SW480 (cell line): ENCODE measurements at places on chromosomes 16 and 17.

- no peak for DNase-seq
These were observed 29.8 kb upstream of the MYH2 start for GRCh38 chr17:10579270-10579669.

DNA sequence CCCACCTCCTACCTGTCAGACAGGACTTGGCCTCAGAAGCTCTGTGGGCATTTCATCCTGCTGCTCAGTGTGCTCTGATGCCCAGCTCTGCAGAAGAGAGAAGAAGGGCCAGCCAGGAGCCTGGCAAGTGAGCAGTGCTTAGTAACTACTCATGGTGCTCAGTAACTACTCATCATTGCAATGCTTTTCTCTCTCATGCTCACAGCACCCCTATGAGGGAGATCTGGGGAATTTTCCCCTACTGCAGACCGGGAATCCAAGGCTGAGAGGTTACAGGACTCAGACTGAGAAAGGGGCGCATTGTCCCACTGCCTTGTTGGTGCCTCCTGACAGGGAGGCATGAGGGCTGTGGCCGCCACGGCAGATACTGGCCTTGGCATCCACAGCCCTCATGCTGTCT is 261.1 kb downstream of the C16orf95 start:
- DNase-seq: no peak

DNA sequence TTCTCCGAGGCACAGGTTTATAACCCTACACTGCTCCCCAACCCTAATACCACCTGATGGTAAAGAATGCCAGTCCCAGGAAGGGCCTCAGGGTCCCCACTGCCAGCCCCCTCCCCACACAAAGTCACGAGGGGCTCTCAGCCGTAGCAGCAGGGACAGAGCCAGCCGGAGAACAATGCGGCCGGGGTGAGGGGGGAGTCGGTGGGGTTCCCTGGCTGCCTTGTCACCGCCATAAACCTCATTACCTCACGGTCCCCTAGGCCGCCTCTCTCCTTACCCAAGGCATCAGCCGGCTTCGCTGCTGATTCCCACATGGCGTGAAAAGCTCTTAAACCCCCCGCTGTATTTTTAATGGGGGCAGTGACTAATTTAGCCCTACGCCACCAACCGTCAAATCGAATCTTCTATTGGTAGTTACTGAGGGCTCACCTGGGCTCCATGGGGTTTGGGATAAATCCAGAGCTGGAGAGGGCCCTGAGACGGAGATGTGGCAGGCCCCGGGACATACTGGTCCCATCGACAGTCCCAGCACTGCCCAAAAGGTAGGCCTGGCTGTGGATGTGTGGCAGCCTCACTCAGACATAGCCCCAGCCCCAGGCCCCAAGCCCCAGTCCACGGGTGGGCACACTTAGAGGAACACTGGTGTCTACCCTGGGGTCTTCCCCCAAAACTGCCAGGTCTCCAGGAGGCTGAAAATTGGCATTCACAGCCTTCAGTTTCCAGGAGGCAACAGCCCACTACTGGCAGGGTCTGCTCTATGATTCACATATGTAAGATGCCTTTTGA is 115.3 kb downstream of the C16orf78 start:
- no peak for DNase-seq

GRCh38 chr16:11056090-11056992 is 112.0 kb downstream of the CLEC16A start:
- DNase-seq: peak; percentile 22

DNA sequence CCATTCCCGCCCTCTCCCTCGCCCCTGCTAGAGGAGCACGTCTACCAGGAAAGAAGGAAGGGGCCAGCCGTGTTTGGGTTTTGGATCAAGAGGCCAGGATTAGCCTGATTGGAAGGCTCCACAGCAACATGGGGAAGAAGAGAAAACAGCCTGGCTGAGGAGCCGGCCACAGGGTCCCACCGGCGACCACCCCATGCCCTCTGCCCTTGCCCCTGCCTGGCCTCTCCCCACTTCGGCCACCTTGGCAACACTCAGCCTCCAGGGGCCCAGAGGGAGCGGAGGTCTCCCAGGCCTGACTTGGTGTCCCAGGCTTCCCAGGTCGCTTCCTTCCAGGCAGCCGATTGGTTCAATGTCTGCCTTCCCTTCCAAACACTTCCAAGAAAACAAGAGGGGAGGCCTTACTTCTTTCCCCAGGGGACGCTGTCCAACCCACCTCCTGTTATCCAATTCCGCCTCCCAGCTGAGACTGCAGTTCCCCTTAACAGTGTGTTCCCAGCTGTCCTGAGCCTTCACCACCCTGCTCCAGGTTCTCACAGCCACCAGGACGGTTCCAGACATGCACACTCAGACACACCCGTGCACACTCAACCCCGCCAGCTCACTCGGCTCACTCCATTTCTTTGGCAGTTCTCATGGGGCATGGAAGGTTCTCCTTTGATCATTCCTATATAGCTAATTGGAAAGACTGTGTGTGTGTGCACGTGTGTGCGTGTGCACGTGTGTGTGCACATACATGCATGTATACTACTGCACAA is 65.4 kb downstream of the RBFOX3 start:
- DNase-seq: no peak

DNA sequence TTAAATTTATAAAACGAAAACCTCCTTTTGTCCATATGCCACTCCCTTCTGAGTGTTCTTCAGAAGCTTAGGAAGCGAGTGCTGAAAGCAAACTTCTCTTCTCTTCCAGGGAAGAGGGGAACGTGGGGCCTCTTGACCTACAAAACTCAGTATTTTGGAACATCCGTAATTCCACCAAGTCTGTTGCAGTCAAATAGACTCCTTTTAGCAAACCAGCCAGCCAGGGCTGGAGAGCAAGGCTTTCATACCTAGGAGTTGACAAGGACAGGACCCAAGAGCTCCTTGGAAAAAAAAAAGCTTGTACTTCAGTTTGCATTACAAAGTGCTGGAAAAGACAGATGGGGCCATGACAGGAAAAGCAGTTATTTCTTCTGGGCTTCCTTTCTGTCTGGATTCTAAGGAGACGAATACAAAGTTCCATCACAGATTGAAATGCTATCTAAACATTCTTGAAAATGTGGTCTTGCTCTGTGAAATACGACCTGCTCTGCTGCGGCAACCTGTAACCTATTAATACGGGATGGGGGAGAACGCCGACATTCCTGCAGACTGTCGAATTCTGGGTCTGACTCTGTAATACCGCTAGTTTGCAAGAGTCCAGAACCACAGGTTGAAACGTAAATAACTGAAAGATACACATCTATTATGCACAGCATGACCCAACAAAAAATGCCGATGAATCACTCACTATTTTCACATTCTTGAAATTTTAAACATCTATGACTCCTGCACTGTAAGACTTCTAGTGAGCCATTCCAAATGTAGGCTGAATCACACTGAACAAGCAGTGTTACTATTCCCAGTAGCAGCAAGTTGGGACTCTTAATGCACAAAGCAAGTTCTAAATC is 20.6 kb downstream of the VPS53 start:
- DNase-seq: peak; percentile 12

GRCh38 chr17:222172-222571 is 40.7 kb upstream of the DOC2B start:
- no peak for DNase-seq

DNA sequence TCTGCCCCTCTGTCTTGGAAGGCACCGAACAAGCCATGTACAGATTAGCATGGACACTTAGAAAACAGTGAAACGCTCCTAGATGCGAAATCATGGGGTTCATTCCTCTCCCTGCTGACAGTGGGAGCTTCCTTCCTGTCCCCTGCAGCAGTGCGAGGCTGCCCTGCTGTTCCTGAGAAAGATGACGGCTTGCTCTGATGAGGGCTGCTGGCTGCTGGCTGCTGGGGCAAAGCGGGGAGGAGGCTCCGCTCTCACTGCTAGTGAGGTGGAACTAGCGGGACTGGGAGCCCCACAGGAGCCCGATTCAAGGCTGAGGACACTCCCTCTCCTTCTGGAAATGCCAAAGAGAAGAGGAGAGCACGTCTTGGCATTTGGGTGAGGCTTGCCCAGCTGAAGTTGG is 25.9 kb upstream of the CACNG4 start:
- DNase-seq: no peak

GRCh38 chr16:51137097-51137496 is 14.0 kb downstream of the SALL1 start:
- no peak for DNase-seq

- no peak for DNase-seq
These were observed 2.2 kb downstream of the PIP4K2B start for GRCh38 chr17:38797158-38797490.

DNA sequence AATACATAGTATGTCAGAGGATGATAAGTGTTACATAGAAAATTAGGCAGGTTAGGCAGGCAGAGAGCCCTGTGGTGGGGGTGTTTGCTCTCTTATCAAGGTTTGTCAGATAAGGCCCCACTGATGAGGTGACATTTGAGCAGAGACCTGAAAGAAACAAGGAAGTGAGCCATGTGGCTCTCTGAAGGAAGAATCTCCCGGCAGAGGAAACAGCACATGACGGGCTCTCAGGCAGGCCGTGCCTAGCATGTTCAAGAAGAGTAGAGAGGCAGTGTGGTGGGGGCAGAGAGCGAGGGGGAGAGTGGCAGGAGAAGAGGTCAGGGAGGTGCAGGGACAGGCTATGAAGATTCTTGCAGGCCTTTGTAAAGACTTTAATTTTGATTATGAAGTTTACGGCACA is 82.0 kb upstream of the ASIC2 start:
- DNase-seq: no peak

- no peak for DNase-seq
These were observed 40.2 kb downstream of the HS3ST3B1 start for GRCh38 chr17:14340857-14341754.

GRCh38 chr17:78430892-78431691 is 52.6 kb downstream of the PGS1 start:
- no peak for DNase-seq

DNA sequence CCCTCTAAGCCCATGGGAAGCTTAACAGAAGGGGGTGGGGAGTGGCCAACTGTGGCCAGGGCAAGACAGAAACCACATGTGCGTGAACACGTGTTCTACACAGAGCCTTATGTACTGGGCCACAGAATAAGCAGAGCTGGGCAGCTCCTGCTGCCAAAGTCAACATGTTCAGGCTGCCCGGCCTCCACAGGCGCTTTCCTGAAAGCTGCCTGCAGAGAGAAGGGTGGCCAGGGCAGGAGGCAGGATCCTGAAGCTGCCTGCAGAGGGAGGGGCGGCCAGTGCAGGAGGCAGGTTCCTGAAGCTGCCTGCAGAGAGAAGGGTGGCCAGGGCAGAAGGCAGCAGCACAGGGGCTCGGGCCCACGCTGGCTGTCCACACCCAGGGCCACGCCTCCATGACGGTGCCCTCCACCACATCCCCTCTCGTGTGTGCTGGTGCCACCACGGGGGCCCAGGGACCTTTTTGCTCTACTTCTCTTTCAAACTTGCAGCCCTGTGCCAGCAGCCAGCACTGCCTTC is 79.5 kb downstream of the ANKRD11 start:
- DNase-seq: no peak

DNA sequence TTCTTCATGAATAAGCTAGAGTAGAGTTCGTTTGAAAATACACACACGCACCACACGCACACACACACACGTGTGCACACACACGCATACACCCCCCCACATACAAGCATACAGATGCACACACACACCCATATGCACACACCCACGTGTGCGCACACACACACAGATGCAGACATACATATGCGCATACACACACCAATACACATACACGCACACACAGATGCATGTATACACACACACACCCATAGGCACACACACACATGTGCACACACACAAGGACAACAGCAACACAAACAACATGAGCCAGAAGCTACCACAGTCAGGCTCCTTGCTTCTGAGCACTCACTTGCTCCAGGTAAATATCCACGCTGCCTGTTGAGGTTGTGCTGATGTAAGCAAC is 5.1 kb downstream of the IFT140 start:
- DNase-seq: no peak

- no peak for DNase-seq
These were observed 270.6 kb downstream of the HAPSTR1 start for GRCh38 chr16:9362050-9362449.

GRCh38 chr16:72637306-72637705 is 410.6 kb downstream of the ZFHX3 start:
- no peak for DNase-seq

- DNase-seq: peak; percentile 85
These were observed 9.8 kb downstream of the SLC16A3 start for GRCh38 chr17:82238472-82239201.

- DNase-seq: no peak
These were observed 8.8 kb downstream of the MSLN start for GRCh38 chr16:769184-769784.

GRCh38 chr16:77208382-77208781 is 9.2 kb downstream of the SYCE1L start:
- DNase-seq: no peak

GRCh38 chr17:77106874-77107358 is 33.9 kb upstream of the SEC14L1 start:
- DNase-seq: no peak
